ENCODE measurements at places on chromosomes 12 and 14.
A peak's percentile ranks its signal among the peaks of the same experiment; 100 is the strongest.

DNA sequence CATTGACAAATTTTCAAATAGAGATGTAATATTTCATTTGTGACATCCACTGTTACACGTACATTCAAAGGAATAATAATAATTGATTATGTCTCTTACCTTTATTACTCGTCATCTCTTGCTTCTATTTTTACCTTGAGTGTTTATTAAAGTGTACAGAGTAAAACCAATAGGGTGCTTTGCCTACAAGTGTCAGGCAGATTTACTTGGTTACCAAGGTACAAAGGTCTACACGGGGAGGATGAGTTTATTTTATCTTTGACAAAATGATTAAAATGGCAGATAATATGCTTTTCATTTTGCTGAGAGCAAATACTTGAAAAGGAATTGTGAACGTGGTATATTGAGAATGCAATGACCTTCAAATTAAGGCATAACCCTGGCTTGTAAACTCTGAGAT is 137.8 kb upstream of the SOX5 start:
- DNase-seq = no peak

DNA sequence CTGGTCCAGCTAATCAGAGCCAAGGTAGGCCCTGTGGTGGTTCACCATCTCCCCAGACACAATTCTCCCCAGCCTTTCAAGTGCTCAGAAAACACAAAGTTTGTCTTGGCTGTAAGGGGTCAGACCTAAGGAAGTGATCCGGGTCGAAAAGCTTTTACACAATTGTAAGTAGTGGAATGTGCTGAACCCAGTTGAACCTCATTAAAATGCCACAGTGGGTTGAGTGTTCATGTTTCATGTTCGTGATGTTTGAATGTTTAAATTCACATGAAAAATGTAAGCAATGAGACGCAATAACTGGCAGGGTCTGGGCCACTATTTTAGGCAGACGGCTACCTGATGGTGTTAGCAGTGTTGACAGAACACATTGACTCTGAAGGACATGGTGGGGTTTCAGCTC is 60.9 kb upstream of the JDP2 start:
- DNase-seq = no peak

DNA sequence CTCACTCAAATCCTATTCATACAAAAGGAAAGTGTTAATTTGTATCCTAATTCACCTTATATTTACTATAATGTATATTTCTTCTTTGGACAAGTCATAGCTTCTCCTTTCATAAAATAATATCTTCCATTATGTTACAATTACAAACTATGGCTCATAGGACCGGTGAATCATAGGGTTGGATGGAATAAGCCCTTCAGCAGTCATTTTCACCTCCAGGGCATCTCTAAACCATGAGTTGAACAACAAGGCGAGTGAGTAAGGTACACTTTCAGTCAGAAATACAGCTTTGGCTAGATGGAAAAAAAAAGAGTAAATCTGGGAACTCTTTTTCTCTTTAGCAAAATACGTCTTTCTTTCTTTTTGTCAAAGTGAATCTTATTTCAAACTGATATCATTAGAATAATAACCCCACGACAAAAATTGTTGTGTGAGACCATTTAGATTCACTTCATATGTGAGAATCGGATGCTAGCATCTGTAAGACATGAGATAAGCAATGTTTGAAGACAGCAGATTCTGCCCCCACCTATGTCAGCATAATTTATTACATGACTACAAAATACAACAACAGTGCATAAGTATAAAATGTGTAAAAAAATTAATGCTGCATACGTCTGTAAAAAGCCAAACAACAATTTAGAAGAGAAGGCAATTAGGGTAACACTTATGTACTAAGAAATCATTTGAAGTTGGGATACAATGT is 184.4 kb upstream of the SLC38A2 start:
- DNase-seq = no peak

DNA sequence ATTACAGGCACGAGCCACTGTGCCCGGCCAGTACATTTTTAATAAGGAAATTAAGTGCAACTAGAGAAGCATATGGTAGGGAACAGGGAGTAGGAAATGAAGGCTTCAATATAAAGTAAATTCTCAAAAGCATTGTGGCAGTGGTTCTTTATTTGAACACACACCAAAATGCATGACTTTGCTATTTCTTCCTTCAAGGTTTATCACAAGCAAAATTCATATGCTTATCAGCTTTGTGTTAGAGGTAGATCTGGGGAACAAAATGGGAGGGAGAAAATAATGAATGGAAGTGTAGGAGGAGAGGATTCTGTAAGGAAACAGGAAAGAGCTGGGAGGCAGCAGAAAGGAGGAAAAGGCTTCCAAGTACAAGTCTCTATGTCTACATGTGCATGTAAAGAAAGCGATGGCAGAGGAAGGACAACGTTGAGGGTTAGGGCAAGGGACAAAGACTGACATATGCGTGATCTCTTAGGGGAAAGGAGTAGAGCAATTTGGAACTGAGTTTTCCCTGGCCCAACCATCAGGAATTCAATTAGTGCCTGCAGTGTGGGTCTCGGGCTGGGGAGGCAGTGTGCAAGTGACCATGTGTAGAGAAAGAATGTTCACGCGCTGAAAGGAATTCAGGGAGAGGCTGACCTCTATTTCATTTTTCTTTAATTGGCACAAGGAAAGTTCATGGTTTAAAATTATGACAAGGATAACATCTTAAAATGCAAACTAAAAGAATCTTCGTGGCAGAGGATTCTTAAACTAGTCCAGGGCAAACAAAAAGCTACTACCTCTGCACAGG is 22.9 kb upstream of the RASSF8 start:
- DNase-seq = no peak

- no peak for DNase-seq
Measured at GRCh38 chr12:32043928-32044549, 62.6 kb upstream of the BICD1 start.

DNA sequence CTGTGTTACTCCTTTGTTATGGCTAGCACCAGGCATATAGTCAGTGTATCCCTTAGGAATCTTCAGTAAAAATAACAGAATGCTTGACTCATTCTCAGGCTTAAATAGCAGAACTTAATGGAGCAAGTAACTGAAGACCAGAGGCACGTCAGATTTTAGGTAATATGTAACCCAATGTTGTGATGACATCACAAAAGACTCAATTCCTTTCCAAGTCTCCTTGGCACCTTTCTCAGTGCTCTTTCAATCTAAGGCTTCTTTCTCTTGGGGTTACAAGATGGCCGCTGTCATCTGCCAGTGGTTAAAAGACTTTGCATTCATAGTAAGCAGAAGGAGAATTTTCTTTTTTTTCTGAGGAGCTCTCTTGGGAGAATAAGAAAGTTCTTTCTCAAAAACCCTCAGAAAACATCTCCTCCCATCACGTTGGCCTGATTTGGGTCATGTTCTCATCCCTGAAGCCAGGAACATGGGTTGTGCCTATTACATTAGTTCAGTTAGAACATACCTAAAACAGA is 33.4 kb upstream of the DCN start:
- DNase-seq = no peak

DNA sequence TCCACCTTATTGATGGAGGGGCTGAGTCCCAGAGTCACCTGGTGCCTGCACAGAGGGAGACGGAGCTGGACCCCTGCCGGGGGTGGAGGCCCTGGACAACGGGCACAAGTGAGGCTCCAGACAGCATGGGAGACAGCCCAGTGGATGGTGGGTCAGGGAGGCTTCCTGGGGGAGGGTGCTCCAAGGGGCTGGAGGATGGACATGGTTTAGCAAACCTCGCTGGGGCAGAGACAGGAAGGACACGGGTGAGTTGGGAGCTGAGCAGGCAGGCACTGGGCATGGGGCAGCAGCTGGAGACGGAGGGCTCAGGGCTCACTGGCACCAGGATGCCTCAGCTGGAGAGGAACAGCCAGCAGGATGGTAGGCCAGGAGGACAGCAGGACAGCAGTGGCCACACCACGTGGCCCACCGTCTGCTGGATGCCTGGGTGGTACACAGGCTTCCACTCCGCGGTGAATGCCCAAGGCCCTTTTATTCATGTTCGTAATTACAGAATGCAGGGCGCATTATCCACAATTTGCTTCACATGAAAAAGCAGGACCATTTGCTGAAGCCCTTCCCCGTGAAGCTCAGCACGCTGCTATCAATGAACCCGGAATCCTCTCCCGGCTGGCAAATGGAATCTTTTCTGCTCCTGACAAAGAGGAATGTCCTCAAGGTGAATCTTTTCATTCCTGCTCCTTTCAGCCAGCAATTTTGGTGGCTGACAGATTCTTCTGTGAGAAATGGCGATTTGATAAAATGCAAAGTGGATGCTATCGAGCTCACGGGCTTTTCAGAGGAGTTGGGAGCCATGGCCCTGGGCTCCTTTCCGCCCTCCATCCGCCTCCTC is 138.1 kb upstream of the C14orf180 start:
- no peak for DNase-seq

GRCh38 chr12:69430942-69431590 is 39.1 kb upstream of the FRS2 start:
- no peak for DNase-seq

DNA sequence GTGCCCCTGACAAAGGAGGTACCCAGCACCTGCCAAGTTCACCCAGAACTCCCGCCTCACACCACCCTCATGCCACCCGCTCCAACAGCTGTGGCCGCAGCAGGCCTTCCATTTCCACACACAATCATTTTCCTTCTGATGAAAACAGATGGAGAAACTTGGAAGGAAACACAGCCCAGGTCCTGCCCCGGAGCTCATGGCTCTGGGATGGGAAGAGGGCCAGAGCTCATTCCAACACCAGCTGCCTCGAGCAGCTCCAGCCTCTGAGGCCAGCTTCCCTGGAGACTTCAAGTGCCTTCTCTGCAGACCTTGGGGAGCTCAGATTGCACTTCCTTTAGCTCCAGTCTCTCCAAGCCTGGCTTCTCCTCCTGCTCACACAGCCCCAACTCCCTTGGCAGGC is 55.1 kb upstream of the CMKLR1 start:
- DNase-seq = no peak

DNA sequence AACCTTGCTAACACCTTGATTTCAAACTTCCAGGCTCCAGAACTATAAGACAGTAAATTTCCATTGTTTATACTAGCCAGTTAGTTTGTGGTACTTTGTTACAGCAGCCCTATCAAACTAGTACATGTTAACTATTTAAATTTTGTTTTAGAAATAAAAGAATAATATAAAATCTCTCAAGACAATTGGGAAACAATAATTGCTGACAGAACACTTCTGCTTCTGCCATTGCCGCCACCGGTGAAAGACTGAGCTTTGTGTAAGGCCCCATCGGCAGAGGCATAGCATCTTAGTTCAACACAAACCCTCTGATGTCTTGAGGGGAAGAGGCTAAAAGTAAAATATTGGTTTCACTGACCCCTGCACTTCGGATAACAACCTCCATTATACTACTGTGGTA is 1607.1 kb upstream of the SEL1L start:
- DNase-seq = no peak

- no peak for DNase-seq
Measured at GRCh38 chr12:6765634-6766581, at the start of gene PTMS. Gene PTMS, plus strand, starts transcription at chr12:6766363. Its CDS starts 343 bp downstream, at chr12:6766706.

GRCh38 chr12:15789220-15790171 is at the start of gene EPS8:
Gene EPS8, minus strand, starts transcription at chr12:15789388. Its CDS starts 106,437 bp downstream, at chr12:15682951.
- DNase-seq = peak; percentile 79
